ENCODE measurements at places on chromosomes 6 and 20.
A peak's percentile ranks its signal among the peaks of the same experiment; 100 is the strongest.

DNA sequence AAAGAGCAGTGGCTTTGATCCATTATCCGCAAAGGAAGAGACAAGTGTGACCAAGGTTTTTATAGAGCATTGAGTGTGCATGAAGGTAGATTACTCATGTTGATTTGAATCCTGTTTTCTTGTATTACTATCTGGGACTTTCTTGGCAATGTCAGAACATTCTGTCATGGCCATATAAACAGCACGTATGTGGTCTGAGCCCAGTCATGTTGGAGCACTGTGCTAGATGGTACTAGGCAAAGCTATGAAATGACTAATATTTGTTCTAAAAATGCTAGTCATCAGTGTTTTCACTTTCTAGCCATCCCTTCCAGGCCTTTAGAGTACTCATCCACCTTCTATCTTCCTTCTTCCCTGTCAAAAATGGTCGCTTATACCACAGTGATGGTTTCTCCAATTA is 278.6 kb upstream of the FLRT3 start:
- no peak for DNase-seq

GRCh38 chr6:3455569-3456394 is 1.1 kb downstream of the SLC22A23 start:
- DNase-seq: no peak

- no peak for DNase-seq
Measured at GRCh38 chr6:161233986-161234661, 39.7 kb downstream of the AGPAT4 start.

DNA sequence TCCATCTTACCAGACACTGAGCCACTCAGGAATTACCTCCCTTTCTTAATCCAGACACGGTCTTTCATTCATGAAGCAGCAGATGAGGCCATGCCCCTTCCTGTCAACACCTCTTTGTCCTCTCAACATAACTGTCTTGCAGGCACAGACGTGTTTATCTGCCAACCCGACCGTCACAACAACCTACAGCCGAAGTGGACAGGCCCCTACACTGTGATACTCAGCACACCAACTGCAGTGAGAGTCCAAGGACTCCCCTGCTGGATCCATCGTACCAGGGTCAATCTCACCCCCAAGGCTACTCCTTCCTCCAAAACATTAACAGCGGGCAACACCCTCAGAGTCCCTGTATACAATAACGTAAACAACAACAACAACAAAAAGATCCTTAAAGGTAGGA is 30.6 kb upstream of the ULBP3 start:
- DNase-seq: no peak

DNA sequence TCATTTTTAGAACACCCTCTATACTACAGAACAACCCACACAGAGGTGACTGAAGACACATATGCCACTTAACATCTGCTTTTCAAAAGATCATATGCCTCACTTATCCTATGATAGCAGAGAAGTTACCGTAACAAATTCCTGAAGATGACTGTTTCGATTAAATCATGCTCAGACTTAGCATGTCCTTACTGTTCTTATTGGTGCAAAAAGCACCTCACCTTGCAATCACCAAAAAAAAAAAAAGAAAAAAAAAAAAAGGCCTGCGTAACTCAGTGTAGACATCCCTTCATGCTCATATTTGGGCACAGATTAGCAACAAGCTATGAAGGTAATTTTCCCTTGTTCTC is 17.7 kb upstream of the DST start:
- no peak for DNase-seq

- no peak for DNase-seq
Measured at GRCh38 chr6:99822741-99823512, 171.1 kb downstream of the MCHR2 start.

DNA sequence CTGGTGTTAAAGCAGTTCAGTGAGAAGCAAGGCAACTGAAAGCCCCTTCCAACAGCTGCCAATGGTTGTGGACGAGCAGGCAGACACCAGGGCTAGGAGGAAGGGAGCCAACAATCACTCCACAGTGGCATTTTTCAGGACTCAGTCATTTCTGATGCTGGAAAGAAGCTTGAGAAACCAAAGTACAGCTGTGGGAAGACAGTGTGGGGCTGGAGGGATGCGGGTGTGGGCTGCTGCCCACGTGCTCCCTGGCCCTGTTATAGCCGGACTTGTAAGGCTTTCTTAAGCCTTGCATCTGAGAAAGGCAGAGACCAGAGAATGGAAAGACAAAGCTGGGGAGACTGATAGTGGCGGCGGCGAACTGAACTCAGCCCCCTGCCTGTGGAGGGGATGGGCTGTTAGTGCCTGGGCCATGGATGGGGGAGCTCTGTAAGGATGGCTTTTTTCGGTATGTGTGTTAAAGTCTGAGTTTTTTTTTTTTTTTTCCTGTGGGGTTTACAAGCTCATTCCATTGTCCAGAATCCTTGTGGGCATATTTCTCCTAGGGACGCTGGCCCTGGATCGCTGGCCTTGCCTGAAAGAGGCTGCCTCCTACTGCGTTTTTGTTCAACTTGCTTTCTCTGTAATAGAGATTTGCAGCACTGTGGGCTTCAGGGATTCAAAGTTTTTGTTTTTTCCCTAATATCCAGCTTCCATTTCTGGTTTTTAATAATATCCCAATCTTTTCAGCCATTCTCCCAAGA is 91.7 kb downstream of the GJA10 start:
- no peak for DNase-seq

GRCh38 chr6:163596174-163596573 is 181.7 kb downstream of the QKI start:
- DNase-seq: no peak

- no peak for DNase-seq
Measured at GRCh38 chr6:121593011-121593641, 157.7 kb downstream of the GJA1 start.

GRCh38 chr6:38248500-38249234 is 391.1 kb downstream of the BTBD9 start:
- no peak for DNase-seq

GRCh38 chr6:25777031-25777430 is 22.5 kb downstream of the SLC17A4 start:
- no peak for DNase-seq

GRCh38 chr20:50442512-50442911 is 67.7 kb upstream of the PTPN1 start:
- no peak for DNase-seq

DNA sequence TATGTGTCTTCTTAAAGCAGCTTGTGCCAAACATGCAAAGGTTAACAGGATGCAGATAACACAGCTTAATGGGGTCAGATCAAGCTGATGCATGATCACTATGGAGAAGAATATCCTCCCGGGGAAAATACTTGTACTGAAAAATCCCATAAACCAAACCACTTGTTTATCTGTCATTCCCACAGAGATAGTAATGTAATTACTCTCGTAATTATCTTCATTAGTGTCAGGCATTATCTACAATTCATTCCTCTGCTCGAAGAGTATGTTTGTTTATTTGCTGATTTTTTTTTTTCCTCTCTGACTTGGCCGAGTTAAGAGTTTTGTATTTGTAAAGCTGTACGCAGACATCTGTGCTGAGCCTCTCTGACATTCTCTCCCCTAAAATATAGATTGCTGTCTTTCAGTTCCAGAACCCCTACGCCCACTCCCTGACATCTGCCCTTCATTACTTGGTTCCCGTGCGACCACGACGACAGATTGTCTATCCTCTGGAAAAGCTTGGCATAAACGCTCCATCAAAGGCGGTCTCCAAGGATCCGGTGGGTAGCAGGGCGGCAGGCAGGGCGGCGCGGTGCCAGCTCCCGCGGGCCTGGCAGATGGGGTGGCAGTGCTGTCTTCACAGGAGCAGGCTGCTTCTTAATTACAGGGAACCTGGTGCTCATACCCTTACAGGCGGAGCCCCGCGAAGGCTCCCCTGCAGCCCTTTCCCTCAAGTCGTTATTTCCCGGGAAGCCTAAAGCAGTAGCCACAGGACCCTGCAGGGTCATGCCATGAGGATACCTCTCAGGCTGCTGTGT is 147.2 kb downstream of the CFAP61 start:
- no peak for DNase-seq

- no peak for DNase-seq
Measured at GRCh38 chr20:44543358-44543757, 21.5 kb upstream of the SERINC3 start.

- no peak for DNase-seq
Measured at GRCh38 chr6:366389-367297, 24.9 kb upstream of the IRF4 start.

DNA sequence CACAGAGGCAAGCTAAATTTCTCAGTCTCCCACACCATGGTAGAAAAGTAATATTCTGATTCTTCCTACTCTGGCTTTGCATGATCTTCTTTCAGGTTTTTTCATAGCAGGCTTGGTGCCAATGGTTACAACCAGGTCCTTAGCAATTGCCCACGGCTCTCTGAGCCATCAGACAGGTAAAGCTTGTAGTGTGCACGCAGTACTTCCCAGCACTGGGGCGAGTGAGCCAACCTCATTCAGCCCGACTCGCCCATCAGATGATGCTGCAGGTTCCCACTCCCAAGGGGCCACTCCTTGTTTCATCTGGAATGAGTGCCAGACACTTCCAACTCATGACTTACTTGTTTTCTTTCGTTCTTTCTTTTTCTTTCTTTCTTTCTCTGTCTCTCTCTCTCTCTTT is 78.3 kb downstream of the PERP start:
- DNase-seq: no peak

GRCh38 chr6:57265755-57266221 is 43.7 kb upstream of the RAB23 start:
- DNase-seq: no peak

DNA sequence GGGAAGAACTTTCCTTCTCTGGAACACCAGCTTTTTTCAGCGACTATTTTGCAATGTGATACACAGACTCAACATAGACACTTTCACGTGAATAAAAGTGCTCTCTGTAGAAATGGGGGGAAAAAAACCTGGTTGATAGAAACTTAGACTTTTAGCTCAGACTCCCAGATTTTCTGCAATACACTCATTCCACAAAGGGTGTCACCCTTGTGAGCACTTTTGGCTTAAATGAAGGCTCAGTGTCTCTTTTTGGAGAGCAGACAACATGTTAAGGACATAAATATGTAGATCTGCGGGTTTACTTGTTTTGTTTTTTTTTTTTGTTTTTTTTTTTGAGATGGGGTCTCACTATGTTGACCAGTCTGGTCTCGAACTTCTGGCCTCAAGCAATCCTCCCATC is 579.6 kb downstream of the PTPRT start:
- no peak for DNase-seq

- DNase-seq: no peak
Measured at GRCh38 chr20:34017610-34018009, 23.9 kb downstream of the RALY start.

GRCh38 chr6:42519779-42520178 is 44.0 kb upstream of the UBR2 start:
- DNase-seq: no peak

GRCh38 chr6:53070806-53071205 is 5.6 kb downstream of the FBXO9 start:
- DNase-seq: peak; percentile 28

- no peak for DNase-seq
Measured at GRCh38 chr20:5463007-5463686, 146.4 kb upstream of the PROKR2 start.

DNA sequence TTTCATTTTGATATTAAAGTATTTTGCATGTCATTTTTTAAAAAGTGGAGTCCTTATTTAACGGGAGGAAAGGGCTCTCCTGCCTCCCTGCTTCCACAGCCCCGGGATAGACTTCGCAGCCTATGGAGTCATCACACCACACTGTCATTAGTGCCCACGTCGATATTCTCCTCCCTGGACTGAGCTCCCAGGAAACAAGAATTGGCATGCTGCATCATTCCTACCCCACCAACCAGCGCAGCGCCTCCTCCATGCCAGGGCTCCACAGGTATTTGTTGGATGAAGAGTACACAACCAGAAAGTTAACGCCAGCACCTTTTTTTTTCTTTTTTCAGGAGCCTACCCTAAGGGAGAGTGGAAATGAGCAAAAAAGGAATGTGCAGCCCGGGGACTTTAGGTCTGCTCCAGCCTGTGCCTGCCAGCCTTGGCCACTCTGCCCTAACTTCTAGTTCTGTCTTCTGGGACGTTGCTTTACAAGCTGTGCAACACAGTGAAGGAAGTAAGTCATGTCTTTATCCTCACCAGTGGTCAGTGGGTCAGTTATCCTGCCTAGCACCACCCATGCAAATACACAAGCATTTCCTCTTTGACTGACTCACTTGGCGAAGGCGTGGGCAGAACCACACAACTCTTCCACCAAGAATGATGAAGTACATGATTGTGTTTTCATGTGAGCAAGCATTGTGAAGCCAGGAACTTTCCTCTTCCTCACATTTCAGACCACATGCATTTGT is 180.7 kb upstream of the UST start:
- no peak for DNase-seq

DNA sequence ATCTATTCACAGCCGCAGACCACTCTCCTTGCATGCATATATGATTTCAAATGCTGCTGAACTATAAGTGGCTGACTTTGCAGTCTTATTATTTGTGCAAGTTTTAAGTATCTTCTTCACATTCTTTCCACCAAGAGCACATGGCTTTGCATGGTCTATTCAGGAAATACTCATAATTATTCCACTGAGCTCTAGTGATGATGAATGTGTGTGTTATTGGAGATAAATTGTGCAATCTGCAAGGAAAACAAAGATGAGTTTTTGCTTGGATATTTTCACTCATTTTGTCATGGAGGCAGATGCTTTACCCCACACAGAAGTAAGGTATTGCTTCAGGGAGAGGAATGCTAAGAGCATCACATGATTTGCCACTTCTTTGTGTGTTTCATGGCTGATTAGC is 764.6 kb downstream of the TBC1D32 start:
- DNase-seq: no peak

GRCh38 chr20:43198607-43199006 is 8.9 kb upstream of the PTPRT start:
- no peak for DNase-seq

DNA sequence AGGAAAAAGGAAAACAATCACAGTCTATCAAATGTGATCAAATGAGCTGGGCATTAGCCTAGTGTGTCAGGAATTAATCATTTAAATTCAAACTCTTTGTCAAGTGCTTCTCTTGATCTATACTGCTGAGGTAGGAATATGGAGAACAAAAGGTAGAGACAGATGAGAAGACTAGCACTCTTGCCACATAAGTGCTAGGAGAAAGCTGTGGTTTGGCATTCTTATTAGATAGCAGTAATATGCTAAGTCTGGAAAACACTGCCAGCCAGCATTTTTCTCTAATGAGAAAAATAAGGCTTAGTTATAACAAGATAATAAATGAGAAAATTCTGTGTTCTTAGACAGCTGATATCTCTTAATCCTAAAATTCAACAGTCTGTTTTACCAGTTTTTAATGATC is 38.9 kb downstream of the ORC3 start:
- no peak for DNase-seq

DNA sequence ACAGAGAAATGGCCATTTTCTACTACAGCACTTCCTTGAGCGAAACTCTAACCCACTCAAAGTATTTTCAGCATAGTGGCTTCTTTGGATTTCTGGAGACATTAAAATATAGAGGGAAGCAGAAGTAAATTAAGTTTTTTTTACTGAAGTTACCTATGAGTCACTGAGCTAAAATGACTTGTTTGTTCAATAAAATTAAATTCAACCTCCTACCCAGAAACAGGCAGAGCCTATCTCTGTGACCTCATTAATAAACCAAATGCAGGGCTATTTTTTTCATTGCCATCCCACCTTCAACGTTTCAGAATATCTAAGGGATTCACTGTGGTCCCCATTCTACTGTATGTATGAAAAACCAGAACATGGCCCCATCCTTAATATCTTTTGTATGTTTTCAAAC is 133.0 kb downstream of the MTFR2 start:
- DNase-seq: no peak
